ENCODE measurements at places on chromosomes 7 and 10. TPM values are rescaled to one million over a fixed set of nuclear protein-coding genes. Genes with fewer than 3 reads are reported as not detected.

- no peak for DNase-seq
Measured at GRCh38 chr10:30944005-30944404, 87.7 kb downstream of the ZNF438 start.

CHST3 gene
- 19.7 TPM for polyA plus RNA-seq

GRCh38 chr7:106504645-106505044, 156.3 kb downstream of the CCDC71L start:
- DNase-seq: no peak

CALU gene
- 221 TPM for polyA plus RNA-seq

C10orf67 gene
- 1.7 TPM for polyA plus RNA-seq

Data from right renal pelvis (tissue), 4 donors.